Omental fat pad (tissue), 4 donors: ENCODE measurements at places on chromosomes 4 and X.

- DNase-seq = no peak
Measured at GRCh38 chr4:52057196-52057595, 6.1 kb downstream of the SPATA18 start.

DNA sequence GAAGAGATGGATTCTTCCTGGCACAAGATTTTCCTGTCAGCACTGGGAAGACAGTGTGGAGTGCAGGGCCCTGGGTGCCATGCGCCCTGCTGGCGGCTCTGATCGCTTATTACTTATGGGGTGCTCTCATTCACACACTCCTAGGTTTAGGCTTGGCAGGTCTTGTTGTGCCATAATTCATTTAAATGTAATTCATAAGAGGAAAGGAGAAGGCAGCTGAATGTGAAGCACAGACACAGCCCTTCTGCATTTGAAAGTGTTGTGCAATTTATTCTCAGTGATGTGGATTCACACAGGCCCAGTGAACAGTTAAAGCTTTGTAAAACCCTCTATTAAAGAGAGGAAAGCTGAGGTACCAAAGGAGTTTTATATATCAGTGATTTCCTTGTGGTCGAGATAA is 249.7 kb downstream of the C4orf33 start:
- DNase-seq = no peak

GRCh38 chr4:33837043-33837838 is 2407.1 kb downstream of the ARAP2 start:
- no peak for DNase-seq

- DNase-seq = no peak
Measured at GRCh38 chr4:6616087-6616995, 24.1 kb upstream of the MRFAP1 start.

DNA sequence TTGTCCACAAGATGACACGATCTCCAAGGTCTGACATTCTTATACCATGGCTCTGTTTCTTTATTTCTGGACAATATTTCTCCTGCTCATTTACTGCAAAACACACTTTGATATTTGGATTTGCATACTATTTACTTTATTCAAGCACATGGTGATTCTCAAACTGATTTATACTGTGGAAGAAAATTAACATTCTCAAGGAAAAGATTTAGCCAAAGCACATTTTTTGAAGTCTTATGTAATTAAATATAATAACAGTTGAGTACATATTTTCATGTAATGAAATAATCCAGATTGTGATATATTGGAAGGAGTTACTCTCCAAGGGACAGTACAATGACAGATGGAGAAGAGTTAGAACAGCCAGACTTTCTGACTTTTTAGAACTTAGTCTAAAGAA is 155.8 kb upstream of the CT83 start:
- no peak for DNase-seq

DNA sequence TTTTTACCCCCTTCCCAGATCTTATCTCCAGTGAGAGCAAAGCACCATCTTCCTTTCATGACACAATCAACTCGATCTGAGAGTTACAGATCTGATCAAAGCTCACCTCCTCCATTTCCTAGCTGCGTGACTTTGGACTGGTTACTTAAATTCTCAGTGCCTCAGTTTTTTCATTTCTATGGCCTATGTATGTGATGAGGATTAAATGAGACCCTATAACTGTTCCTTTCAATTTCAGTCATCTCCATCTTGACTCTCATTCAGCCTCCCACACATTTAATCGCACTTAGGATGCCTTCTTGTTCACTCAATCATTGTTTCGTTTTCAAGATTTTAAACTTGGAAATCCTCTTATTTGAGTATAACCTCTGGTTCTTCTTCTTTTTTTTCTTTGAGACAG is 20.1 kb upstream of the CXCR3 start:
- no peak for DNase-seq

DNA sequence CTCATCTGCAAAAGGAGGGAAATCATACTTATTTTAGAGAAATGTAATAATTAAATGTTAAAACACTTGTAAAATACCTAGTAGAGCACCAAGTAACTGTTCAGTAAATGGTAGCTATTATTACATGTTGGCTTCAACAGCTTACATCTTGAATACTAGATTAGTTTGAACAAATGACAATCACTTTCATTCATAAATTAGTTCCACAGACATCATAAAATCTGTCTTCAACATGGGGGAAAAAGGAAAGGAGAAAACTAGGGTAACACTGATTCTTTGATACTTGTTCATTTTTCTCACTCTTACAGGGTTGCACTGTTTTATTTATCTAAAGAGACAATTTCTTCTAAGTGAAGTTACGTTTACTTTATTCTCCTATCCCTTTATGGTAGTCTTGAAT is 51.7 kb downstream of the CHM start:
- DNase-seq = no peak

DNA sequence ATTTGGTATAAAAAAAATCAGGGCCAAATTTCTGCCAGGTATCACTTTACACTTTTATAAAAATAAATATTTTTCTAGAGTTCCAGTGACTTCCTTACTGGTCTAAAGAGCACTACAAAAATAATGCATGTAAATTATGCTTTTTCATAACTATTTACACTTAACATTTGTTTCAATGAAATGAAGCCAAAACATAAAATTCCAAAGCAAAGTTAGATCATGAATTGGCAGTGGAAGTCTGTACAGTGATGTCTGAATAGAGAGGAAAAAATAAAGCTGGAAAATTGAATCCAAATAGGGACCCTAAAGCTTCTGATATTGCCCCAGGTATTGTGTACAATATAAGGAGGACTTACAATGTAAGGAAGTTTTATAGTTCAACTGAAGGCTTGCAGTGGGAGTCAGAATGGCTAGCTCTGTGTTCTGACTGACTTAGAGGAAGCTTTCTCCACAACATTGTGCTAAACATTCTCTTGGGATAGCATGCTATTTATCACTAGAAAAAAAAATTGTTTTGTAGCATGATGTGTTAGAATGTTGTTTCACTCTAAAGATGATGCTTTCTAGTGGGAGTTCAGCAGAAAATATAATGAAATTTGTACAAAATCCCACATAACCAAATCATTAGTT is 288.2 kb upstream of the UGT8 start:
- no peak for DNase-seq

- no peak for DNase-seq
Measured at GRCh38 chr4:100098011-100098545, 92.2 kb downstream of the DDIT4L start.

DNA sequence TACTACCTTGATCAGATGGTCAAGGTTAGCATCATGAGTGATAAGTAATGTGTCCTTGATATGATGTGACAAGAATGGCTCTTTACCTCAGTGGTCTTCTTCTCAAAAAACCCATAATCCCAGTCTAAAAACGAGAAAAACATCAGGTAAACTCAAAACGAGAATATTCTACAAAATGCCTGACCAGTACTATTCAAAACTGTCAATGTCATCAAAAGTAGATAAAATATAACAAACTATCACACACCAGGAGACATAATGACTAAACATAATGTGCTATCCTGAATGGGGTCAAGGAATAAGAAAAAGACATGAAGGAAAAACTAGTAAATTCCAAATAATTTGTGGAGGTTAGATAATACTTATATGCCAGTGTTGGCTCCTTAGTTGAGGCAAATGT is 85.2 kb upstream of the PDHA2 start:
- DNase-seq = no peak

GRCh38 chrX:23844502-23845138 is 61.6 kb downstream of the SAT1 start:
- no peak for DNase-seq

GRCh38 chr4:56613101-56613862 is 67.8 kb downstream of the HOPX start:
- no peak for DNase-seq

DNA sequence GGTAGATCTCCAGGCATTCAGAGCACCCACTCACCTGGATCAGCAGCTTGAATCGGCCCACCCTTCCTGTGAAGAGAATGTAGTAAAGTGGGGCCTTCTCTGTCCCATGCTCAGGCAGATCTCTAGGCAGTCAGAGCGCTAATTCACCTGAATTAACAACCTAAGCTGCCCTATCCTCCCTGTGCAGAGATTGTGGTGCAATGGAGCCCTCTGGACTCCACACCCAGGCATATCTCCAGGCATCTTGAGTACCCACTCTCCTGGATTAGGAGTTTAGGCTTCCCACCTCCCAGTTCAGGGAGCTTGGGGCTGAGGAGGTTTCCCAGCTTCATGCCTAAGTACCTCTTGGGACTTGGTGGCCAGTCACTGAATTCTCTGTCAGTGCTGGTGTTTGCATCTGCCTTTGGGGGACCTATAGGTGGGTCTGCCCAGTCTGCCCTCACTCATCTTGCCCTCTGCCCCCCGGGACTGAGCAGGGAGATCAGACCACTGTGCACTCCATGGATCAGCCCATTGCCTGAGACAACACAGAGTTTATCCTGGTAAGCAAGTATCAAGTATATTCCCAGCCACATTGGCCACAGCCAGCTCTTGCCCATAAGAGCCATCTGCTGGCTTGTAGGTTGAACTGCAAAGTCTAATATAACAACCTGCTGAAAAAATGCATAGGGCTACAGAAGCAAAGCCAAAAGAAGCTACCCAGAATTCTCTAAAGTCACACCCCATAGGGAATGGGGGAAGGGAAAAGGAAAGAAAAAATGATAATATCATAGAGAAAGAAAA is 372.9 kb downstream of the KLHL13 start:
- DNase-seq = no peak

DNA sequence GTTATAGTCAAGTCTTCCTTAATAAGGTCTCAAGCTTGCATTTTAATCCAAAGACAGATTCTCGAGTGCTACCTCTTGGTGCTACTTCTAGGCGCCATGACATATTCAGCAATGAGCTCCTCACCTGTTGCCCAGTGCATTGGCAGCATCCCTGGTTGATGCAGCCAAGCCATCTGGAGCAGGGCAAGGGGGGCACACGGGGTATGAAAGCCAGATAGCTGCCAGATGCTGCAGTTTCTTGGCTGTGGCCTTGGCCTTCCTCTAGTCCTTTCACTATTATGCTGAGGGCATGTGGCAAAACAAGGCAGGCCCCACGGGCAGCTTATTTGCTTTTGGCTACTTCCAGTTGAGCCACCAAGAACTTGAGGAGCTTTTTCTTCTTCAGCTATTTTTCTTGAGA is 168.6 kb upstream of the PGRMC2 start:
- no peak for DNase-seq

- DNase-seq = no peak
Measured at GRCh38 chrX:148133105-148133725, 152.1 kb downstream of the FMR1NB start.

- no peak for DNase-seq
Measured at GRCh38 chr4:177860171-177860570, 417.9 kb upstream of the AGA start.

DNA sequence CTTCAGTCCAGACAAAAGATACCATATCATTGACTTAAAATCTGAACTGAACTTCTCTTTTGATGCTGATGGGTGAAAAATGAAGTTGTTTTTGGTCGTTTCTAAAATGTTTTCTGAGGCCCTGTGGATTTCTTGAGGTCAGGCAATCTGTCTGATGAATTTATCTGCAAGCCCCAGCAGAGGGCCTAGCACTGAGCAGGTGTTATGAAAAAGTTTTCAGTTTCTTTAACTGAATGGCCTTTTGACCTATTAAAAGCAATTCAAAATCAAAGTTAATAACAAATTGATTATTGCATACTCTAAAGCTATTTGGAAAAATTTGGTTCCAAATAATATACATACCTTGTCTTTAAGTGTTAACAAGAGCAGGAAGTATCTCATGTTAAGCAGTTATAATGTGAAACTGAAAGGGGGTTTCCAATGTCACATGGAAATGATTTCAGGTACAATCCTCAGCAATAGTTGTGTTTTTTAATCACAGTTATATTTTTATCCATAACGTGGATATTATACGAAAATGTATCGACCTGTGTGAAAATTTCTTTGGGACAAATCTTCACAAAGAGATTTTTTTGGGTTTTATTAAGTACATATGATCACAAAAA is 285.0 kb downstream of the SPANXN1 start:
- no peak for DNase-seq

- no peak for DNase-seq
Measured at GRCh38 chrX:17967888-17968287, 106.8 kb upstream of the RAI2 start.

DNA sequence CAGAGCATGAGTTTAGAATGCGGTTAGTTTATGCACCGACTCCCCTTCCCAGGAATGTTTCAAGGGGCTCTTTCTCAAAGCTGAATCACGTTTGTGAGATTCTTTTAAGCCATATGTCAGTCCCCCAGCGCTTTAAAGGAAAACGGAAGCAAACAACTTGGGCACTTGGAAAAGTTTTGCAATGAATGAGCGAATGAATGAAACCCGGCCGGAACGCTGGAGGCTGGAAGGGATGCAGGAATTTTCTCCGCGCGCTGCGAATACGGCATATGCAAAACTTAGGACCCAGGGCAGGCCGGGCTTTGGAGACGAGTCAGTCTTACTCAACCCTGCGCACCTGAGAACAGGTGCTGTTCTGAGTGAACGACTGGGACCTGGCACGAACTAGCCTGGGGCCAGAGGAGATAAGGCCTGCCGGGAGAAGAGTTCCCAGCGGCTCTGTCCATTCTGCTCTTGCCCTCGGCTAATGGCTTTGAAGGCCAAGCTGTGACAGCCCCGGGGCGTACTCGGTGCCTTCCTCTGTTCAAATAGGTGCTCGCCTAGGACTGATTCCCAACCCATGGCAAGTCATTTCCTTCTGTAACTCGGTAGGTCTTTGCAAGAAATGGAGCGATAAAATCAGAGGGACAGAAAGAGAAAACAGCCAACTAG is 743 bp upstream of the NRK start:
- no peak for DNase-seq

GRCh38 chr4:112951362-112952312 is 97.8 kb upstream of the ANK2 start:
- no peak for DNase-seq

DNA sequence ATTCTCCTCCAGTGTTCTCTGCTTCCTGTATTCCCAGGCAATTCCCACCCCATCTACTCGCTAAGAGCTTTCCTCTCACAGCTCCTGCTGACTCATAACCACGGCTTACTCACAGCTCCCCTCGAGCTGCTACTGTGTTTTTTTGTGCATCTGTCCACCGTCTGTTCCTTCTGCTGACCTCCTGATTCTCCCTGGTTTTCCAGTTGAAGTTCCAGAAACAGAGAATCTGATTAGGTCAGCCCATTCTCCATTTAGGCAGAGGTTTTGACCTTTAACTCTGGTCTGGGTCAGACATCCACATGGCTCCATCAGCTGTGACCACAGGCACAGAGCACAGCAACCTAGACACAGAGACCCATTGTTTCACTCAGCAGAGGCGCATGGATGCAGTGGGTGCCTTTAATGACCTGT is 5.5 kb upstream of the SMIM20 start:
- DNase-seq = no peak

DNA sequence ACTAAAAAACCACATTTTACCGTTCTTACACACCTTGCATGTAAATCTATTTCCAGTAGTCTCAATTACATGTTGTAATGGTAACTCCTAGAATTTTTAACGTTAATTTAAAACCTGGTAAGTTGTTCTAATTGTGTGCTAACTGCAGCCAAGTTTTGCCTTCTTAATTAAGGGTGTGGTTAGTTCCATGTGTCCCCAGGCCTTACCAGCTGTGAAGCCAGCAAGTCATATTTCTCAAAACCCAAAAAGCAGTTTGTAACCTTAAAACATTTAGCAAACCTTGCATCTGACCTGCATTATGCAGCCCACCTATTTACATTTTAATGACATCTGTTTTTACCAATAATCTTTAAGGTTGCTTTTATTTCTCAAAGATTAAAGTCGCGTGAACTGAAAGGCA is 18.4 kb upstream of the FAM47E start:
- DNase-seq = no peak

- no peak for DNase-seq
Measured at GRCh38 chr4:85414972-85415371, 60.0 kb upstream of the ARHGAP24 start.
